ENCODE measurements at places on chromosomes 12 and 14.

- DNase-seq: no peak
Measured at GRCh38 chr12:12909228-12909994, 18.0 kb downstream of the GPRC5A start.

DNA sequence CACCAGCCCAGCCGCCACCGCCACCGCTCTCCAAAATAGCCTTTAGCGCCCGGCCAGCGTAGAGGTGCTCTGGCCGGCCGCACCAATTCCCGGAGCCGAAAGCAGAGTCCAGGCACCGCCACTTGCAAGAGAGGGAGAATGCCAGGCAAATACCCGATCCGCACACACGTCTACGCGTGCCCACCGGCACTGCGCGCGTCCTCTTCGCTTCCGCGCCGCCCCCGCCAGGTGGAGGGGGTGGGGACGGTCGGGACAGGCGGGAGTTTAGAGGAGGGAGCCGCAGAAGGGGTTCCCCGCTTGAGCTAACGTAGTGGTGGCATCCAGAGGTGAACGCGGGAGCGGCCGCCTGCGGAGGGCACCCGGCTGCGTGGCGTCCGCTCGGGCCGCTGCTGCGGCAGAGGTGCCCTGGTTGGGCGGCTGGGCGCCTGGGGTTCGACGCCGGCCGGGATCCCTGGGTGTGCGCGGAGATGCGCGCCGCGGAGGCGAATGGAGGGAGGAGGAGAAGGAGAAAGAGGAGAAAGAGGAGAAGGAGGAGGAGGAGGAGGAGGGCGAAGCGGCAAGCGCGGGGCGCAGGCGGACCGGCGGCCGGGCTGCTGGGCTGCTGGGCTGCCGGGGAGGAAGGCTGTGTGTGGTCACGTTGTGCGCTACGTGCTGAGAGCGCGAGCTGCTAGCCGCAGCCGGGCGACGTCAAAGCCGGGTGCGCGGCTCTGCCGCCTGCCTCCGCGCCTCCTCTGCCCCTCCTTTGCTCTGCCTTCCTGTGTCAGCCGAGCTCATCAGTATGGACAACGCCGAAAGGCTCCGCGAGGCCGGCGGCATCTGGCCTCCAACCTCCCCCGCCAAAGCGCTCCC, at the start of gene MDGA2:
Gene MDGA2 (minus strand): TSS at position 140 of the 849 bp plus-strand sequence.
- no peak for DNase-seq

DNA sequence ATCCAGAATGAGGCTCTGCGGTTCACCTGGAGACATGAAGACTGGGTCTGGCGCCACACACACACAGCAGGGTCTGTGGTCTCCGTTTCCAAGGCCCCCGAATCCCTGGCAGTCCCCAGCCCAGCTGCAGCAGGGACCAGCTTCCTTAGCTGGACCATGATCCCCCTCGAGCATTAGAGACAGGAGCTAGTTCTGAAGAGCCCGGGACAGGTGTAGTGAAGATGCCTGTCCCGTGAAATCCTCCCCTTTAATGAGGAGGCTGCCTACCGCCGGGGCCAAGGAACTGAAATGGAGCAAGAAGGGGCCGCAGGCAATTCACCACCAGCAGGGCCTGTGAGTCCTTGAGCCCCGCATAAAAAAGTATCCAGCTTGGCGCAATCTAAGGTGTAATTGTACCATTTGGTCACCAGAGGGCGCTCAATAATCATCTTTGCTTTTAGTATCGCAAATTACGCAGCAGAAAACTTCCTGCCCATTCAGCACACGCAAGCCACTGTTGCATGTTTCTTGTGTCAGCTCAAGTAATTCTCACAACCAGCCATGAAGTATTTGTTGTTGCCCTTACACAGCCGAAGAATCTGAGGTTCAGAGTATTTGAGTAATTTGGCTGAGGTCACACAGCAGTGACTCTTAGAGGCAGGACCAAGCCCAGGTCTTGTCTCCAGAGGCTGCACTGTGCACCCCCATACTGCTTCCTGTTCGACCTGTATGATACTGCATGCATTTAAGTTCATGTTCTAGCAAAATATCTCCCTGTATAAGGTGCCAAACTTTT, 54.3 kb upstream of the PPP2R5C start:
- DNase-seq: peak; percentile 71

- DNase-seq: no peak
Measured at GRCh38 chr12:111166779-111167540, 201.9 kb downstream of the PHETA1 start.

GRCh38 chr12:3752096-3752709, 706 bp downstream of the CRACR2A start:
- no peak for DNase-seq

DNA sequence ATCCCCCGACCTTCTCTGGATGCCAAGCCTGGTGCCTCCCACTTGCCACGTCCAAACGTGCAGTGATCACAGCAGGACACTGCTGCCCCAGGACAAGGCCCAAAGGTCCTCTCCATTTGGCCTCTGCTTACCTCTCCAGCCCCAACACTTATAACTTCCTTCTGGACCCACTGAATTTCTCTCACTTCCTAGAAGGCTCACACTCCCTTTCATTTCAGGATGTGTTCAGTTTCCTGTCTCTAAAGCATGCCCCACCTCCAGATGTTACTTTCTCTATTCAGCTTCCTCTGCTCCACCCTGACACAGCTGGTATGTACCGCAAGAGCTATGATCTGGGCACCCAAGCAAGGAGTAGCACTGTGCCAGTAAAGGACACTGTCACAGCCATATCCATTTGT, 33.0 kb downstream of the CDKL1 start:
- DNase-seq: no peak

DNA sequence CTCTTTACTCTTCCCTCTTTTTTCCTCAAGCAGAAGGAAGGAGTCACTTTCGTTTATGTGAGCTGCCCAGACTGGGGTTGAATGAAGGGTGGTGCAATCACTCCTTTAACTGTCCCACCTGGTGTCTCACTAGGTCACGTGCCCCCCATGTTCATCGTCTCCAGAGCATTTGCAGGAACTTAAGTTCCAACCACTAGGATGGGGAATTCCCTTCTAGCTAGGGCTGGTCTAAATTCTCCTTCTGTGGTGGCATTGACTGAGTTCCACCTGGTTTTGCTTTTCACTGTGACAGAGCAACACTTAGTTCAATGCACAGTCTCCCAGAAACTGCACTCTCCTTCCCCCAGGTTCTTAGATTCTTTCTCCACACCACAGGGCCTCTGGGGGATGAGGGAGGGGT, 9.5 kb downstream of the FANCM start:
- DNase-seq: no peak

DNA sequence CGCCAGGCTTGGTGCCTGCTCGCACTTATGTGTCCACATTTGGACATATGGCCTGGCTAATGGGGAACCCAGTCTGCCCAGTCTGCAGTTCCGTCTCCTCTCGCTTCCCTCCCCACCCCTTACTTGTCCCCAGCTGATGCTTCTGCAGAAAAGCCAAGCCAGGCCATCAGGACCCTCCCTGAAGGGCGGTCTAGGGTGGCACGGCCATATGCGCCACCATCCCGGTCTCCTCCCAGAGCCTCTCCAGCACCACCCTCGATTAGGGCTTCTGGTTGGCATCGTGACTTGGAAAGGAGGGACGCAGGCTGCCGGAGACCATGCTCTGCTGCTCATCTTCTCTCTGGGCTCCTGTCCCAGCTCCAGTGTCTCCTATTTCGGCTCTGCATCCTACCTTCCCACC, 54.6 kb downstream of the CALM1 start:
- no peak for DNase-seq

DNA sequence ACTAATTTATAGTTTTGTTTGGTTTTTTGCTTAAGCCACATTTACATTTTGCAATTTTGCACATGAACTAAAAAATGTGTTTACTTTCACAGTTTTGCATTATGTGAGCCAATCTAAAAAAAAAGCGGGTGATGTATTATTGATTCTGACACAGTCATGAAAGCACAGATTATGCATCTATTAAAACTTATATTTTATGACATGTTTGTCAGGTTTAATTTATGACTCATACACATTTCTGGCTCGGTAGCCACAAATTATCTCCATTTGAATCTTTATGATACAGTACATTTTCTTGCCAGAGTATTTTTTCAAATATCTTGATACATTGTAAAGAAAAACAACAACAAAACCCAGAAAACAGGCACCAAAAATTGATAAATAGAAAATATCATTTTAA, 280.4 kb upstream of the GRIP1 start:
- DNase-seq: no peak

GRCh38 chr12:106197906-106198623, 49.8 kb downstream of the CKAP4 start:
- no peak for DNase-seq

DNA sequence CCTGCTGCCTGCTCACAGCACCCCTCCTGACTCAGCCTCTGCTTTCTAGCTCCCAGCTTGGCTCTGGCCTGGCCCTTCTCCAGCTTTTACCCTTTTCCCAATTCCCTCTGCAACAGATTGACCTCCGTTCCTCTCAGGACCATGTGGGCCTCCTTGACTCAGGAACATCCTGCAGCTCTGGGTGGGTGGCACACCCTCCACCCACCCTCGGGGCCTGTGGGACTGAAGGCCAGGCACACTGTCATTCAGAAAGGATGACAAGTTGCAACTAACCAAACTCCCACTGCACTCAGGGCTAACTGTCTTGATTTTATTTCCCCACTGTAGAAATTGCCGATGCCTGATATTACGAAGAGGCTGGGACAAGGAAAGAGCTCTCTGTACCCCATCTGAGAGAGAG, 59.4 kb downstream of the HELB start:
- no peak for DNase-seq

GRCh38 chr14:67228325-67228984, 12.8 kb upstream of the PALS1 start:
- DNase-seq: no peak

GRCh38 chr14:32263939-32264567, 61.0 kb upstream of the RNU6-8 start:
- no peak for DNase-seq

DNA sequence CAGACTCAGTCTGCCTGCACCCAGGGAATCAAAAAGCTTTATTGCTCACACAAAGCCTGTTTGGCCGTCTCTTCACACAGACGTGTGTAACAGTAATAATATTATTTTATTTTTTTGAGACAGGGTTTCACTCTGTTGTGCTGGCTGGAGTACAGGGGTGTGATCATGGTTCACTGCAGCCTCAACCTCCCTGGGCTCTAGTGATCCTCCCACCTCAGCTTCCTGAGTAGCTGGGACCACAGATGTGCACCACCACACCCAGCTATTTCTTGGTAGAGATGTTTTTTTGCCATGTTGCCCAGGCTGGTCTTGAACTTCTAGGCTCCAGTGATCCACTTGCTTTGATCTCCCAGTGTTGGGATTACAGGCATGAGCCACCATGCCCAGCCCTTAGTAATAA, 88.4 kb upstream of the DCD start:
- no peak for DNase-seq

DNA sequence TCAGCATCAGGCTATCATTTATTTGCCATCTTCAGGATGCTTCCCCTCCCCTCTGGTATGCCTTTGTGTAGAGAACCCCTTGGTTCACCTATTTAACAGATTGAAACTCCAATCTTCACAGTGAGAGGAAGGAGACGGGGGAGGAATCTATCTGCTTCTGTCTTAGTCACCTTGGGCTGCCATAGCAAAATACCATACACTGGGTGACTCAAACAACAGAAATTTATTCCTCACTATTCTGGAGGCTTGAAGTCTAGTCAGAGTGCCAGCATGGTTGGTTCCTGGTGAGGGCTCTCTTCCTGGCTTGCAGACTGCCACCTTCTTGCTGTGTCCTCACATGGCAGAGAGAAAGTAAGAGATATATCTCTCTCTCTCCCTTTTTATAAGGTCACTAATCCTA, 13.5 kb upstream of the EML1 start:
- DNase-seq: no peak

DNA sequence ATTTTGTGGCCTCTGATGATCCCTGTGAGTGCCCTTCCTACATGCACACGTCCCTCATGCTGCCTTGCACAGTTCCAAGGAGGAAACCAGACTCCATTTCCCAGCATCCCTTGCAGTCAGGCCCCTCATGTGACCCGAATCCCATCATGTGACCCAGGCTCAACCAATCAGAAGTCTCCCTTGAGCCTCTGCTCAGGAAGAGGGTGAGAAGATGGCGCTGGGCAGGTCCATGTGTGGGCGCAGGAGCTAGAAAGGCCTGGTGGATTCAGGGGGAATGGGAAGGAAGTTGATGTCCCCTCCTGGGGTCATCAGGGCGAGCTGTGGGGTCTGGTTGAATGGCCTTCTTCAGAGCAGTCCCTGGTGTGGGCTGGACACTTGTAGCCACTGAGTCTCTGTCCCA, 240.5 kb downstream of the ADGRD1 start:
- DNase-seq: no peak

DNA sequence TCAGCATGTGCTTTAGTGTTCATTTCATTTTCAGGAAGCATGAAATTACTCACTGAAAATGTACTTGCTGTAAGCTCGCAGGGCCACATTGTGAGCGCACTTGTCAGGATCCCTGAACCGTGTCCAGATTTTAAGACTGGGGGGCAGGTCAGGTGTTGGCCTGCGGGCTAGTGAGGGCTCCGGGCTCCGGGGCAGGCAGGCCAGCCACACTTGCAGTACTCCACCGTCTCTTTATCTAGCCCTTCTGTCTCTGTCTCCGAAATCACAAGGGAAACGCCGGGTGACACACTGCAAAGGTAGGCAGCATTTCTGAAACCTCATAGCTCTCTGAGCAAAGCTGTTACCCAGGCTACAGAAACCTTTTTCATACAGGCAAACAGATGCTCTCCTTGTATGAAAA, 98.7 kb downstream of the EML1 start:
- DNase-seq: no peak

DNA sequence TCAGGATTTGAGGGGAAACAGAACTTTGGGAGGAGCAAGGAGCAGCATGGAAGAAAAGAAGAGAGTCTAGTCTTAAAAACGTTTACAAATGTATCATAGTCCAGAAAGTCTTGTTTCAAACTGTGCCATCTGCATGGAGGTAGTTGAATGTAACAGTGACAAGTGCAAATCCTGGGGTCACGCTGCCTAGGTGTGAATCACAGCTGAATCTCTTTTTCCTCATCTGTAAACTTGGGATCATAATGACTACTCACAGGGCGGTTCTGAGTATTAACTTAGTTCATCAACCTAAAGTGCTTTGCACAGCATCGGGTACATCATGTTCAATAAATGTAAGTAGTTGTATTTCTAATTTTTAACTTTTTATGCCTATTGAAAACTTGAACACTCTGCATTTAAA, 208.5 kb downstream of the CHST11 start:
- DNase-seq: no peak

- no peak for DNase-seq
Measured at GRCh38 chr12:121005346-121005815, 10.9 kb downstream of the C12orf43 start.

- DNase-seq: no peak
Measured at GRCh38 chr14:36333119-36333518, 12.7 kb upstream of the MBIP start.

DNA sequence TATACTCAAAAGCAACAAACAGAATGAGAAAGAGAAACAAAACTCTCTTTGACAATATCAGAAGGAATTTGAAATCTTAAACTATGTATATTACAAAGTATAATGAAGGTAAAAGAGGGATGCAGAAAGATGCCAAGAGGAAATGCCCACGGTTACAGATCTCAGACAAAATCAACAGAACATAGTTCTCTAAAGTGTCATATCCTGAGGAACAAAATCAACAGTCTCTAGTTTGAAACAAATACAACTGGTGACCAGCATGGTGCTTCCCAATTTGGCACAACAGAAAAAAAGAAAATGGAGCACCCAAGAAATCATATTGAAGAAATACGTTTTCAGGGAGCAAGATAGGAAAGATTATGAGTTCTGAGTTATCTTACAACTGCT, 116.5 kb downstream of the METTL25 start:
- no peak for DNase-seq

GRCh38 chr14:51327376-51327775, 87.3 kb downstream of the TMX1 start:
- no peak for DNase-seq
